Hippocampal formation (tissue), 2 donors: ENCODE measurements at places on chromosomes 5 and 9.

GRCh38 chr5:148995791-148996190 lies 67.1 kb downstream of the SH3TC2 start:
- DNase-seq: no peak

GRCh38 chr5:74679966-74680365 lies 5.1 kb upstream of the HEXB start:
- DNase-seq: no peak

GRCh38 chr5:132094393-132095076 lies 20.9 kb downstream of the CSF2 start:
- DNase-seq: no peak

DNA sequence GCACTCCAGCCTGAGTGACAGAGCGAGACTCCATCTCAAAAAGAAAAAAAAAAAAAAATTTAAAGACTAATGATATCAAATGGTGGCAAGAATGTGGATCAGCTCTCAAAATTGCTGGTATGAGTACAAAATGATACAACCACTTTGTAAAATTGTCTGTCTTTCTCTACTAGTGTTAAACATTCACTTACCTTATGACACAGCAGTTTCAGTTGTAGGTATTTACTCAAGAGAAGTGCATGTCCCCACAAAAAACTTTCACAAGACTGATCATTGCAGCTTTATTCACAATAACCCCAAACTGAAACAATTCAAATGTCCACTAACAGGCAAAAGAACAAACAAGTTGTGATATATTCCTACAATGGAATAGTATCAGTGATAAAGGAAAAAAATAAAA lies 14.7 kb upstream of the CETN3 start:
- DNase-seq: no peak

GRCh38 chr9:88596376-88596775 lies 61.4 kb downstream of the NXNL2 start:
- DNase-seq: no peak

- DNase-seq: no peak
Observed at GRCh38 chr5:154517181-154517580, 39.2 kb upstream of the HAND1 start.

DNA sequence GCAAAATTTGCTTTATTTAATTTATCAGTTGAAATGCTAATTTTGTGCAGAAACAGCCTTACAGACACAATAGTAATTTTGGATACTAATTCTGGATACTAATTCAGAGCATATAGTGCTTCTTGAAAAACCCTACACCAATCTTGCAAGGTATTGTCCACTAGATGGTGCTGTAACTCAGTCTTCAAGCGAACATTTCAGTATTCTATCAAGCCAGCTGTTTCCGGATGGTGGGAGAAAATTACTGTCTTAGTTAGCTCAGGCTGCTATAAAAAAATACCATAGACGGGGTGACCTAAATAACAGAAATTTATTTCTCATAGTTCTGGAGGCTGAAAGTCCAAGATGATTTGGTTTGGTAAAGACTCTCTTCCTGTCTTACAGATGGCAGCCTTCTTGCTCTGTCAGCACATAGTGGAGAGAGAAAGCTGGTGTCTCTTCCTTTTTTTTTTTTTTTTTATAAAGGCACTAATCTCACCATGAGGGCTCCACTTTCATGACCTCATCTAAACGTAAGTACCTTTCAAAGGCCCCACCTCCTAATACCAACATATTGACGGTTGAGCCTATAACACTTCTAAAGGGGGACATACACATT lies 1306.5 kb upstream of the CDH9 start:
- DNase-seq: no peak

DNA sequence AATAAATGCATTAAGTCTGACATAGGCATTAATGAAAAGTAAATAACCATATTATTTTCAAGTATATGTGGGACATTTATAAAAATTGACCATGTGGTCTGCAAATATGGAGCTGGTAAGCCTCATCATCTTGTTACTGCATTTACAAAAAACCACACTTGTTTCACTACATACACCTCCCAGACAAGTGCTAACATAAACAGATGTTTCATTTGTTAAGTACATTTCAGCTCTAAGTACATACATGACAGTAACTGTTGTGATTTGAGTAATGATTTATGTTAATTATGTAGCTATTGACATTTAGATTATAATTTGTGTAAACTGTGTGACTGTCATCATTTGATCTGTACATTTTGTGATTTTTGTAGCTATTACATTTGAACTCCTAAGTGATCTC lies 13.9 kb downstream of the IDNK start:
- no peak for DNase-seq
